ENCODE measurements at places on chromosomes 11 and 22.

DNA sequence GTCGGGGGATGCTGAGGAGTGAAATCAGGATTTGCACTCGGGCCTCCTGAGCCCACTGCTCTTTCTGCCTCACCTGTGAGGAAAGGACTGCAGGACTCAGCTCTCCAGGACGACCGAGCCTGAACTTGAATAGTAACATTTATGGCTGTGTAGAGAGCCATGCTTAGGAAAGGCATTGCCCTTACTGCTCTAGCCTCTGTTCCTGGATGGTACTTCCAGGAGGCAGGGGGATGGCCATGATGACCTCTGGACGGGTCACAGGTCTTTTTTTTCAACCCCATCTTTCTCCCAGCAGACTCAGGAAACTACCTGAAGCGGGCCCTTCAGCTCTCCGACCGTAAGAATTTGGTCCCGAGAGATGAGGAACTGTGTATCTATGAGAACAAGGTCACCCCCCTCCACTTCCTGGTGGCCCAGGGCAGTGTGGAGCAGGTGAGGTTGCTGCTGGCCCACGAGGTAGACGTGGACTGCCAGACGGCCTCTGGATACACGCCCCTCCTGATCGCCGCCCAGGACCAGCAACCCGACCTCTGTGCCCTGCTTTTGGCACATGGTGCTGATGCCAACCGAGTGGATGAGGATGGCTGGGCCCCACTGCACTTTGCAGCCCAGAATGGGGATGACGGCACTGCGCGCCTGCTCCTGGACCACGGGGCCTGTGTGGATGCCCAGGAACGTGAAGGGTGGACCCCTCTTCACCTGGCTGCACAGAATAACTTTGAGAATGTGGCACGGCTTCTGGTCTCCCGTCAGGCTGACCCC, 11.3 kb downstream of the ANKK1 start:
- DNase-seq, result no peak

DNA sequence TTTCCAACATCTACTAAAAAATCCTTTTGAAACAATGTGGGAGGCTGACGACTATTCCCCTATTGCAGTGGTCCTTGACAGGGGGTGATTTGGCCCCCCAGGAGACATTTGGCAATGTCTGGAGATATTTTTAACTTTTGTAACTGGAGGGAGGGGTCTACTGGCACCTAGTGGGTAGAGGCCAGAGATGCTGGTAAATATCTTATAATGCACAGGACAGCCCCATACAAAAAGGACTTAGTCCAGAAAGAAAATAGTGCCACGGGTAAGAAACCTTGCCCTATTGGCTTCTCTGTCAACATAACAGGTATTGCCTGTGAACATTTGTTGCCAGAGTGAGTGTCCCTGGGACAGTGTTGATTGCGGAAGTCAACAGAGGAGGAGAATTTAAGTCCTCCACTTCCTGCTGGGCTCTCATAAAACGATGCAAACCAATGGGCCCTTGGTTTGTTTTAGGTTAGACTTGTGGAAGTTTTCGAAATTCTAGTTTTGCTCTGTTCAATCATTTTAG, 101.6 kb downstream of the MAML2 start:
- no peak for DNase-seq

DNA sequence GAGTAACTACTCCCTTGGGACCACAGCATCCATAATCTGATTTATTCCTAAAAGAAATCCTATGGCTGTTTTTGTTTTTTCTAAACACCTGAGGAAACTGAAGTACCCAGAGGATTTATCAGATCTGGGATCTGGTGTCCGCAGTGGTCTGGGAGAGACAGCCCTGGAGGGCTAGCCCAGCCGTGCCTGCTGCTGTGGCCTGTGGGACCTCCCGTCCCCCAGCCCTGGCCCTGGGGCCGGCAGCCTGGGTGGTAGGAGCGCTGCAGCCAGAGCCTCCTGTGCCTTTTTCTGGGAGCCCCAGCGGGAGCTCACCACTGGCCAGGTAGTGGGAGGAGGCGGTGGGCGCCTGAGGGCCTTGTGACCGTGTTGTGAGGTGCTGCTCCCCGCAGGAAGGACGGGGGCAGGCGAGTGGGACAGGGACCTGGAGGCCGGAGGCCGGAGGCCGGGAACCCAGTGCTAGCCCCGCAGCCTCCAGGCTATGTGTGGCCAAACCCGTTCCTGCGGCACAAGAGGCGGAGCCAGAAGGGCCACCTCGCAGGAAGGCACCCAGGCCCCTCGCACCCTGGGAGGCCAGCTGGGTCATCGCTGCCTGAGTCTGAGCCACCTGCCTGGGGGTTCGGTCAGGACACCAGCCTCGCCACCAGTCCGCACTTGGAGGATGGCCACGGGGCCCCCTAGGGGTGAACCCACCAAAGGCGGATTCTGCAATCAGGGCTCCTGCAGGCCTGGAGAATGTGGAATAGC, 18.2 kb upstream of the C11orf96 start:
- no peak for DNase-seq

- DNase-seq, result no peak
These were observed 117.8 kb downstream of the INSC start for GRCh38 chr11:15232496-15232895.

GRCh38 chr11:18332891-18333290, 10.5 kb downstream of the GTF2H1 start:
- no peak for DNase-seq

DNA sequence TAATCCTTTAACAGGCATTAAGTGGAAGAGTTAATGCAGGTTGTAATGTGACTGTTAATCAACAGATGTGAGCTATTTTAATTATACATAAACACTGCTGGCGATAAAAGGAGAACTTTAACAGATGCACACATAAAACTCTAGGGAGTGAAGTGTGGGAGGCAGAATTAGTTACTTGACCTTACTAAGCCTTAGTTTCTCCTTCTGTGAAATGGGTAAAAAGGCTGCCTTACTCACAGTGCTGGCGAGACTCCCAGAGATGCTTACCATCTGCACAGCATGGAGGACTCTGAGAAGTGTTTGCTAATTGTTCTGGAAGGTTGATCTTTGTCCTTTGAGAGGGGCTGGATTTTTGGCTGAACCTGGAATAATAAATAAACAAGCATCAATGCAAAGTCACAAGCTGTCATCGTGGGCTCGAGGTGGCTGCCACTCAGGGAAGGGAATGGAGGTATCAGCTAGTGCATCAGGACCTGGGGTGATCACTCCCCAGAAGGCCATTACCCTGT, 58.6 kb upstream of the MPEG1 start:
- DNase-seq, result no peak

DNA sequence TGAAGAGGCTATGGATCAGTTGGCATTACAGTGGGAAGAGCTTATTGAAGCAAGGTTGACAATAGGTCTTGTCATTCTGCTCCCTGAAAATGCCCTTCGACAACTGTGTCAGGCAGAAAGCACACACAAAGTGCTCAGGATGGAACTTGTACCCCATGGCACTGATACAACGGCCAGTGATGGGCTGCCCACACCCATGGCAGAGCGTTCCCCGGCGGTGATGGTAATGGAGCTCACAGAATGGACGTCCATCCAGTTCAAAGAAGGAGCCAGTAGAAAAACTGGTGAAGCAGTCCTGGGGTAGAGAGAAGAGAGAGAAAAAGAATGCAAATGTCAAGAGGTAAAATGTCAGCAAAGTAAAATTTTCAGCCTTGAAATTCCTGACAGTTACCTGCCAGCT, 19.5 kb upstream of the OR5B21 start:
- no peak for DNase-seq

DNA sequence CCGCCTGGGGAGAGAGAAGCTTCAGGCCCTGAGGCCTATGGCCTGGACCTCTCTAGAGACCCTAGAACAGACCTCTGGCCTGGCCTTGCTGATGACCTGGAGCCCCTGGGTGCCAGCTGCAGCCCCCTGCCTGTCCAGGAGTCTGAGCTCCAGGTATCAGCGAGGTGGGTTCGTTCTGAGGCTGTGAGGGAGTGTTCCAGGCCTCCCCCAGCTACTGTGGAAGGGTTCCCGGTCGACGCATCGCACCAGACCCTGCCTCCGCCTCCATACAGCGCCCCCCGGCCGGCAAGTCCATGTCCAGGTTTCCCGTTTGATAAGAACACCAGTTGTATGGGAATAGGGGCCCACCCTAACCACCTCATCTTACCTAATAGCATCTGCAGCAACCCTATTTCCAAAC, 111.1 kb downstream of the KCNQ1 start:
- no peak for DNase-seq

- DNase-seq, result no peak
These were observed 63.3 kb upstream of the RTL6 start for GRCh38 chr22:44561139-44561840.

DNA sequence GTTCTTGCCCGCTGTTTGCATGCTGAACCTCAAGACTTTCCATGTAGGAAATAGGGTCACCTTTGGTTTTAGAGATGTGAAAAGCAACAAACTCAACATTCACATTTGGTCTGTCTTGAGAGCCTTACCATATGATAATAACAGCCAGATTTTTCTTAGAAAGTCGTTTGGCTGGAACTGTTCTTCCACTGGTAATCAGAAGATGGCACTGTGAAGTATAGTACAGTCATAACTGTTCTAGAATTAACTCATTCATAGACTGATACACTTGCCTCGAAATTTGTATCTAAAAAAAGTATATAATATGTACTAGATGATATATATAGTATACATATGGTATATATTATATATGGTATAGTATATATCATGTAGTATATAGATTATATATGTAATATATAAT, 12.3 kb downstream of the LUZP2 start:
- DNase-seq, result no peak

DNA sequence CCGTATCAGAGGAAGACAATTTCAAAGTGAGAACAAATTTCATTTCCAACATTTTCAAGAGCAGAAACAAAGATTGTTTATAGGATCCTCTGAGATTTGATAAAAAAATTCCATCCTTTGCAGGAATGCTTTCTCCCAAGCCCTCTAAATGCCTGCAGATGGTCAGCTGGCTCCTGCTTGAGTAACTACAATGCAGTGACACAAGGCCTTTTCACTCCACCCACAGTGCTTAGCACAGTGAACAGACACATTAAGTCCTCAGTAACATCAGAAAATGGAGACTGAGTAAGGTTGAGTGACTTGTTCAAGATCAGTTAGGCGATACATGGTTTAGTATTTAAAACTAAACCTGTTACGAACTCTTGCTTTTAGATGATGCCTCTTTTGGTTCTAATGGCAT, 527.1 kb upstream of the CCDC90B start:
- no peak for DNase-seq
